ENCODE measurements at places on chromosomes 16 and 17.

GRCh38 chr17:55758171-55758570 lies 7.3 kb downstream of the PCTP start:
- no peak for DNase-seq

DNA sequence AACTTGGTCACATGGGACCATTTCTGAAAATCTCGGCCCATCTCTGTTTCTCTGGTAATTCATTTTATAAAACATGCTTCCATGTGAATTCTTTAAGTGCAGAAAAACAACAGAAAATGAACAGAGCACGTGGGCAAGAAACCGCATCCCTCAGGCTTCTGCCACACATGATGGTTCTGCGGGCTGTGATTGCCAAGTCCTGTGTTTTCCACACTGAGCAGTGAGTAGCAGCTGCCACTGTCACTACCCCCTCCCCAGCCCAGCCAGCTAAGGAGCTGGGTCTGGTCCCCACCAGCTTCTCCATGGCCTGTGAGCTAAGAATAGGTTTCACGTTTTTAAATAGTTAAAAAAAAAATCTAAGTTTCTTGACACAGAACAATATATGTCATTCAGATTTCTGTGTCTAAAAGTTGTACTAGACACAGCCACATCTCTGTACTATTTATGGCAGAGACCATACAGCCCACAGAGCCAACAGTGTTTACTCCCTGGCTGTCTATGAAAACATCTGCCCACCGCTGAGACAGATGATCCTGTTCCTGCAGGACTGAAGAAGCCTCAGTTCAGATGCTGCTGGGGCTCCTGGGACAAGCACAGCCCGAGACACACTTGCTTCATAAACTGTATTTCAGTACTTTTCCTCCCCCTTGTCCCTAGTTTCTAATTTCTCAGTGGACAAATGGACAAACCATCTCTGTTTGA lies 41.5 kb downstream of the USP22 start:
- no peak for DNase-seq

DNA sequence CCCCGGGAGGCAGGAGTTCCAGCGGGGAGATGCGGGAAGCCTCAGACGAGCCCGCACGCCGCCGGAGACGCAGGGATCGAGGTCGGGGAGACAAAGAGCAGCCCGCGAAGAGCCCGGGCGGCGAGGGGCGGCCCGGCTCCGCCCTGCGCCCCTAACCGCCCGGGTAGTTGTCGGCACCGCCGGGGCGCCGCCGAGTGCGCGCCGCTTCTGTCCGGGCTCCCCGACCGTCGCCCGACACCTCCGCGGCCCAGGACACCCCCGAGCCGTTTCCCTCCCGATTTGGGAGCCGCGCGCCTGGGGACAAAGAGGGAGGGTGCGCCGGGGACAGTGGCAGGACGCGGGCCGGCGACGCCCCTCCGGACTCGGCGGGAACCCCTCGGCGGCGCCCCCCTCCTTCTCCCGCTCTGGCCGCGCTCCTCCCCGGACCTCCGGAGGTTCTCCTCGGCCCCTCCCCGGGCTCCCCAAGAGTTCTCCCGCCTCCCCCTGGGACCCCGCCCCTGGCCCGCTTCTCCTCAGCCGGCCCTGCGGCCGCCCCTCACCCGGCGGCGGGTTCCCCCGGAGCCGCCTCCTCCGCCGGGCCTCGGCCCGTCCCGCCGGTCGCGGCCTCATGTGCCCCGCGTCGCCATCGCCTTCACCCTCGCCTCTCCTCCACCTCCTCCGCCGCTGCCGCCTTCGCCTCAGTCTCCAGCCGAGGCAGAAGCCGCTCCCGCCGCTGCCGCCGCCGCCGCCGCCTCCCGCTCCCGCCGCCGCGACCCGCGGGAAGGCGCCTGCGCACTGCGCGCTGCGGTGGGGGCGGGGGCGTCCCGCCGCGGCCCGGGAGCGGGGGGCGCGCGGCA lies at the start of gene GJC1:
Gene GJC1 (minus strand): TSS at position 765 of the 836 bp plus-strand sequence. CDS start 24,470 bp downstream, outside the sequence.
- DNase-seq, result peak; percentile 34

DNA sequence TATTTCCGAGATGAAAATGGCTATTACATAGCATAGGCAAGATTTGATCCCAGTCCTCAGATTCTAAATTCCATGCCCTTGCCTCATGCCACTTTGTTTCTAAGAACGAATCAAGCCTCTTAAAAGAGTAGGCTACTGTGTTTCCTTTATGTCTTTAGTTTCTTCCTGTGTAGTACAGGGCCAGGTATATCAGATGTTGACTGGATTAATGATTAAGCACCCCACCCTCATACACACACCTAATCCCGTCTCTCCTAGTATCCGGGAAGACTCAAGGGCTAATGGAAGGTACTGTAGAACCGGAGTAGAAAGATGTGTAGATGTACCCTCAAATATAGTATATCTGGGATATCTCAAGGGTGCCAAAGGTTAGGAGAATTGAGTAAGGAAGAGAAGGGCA lies 6.7 kb downstream of the TOM1L1 start:
- DNase-seq, result no peak

GRCh38 chr16:80404847-80405246 lies 135.9 kb upstream of the DYNLRB2 start:
- DNase-seq, result no peak

DNA sequence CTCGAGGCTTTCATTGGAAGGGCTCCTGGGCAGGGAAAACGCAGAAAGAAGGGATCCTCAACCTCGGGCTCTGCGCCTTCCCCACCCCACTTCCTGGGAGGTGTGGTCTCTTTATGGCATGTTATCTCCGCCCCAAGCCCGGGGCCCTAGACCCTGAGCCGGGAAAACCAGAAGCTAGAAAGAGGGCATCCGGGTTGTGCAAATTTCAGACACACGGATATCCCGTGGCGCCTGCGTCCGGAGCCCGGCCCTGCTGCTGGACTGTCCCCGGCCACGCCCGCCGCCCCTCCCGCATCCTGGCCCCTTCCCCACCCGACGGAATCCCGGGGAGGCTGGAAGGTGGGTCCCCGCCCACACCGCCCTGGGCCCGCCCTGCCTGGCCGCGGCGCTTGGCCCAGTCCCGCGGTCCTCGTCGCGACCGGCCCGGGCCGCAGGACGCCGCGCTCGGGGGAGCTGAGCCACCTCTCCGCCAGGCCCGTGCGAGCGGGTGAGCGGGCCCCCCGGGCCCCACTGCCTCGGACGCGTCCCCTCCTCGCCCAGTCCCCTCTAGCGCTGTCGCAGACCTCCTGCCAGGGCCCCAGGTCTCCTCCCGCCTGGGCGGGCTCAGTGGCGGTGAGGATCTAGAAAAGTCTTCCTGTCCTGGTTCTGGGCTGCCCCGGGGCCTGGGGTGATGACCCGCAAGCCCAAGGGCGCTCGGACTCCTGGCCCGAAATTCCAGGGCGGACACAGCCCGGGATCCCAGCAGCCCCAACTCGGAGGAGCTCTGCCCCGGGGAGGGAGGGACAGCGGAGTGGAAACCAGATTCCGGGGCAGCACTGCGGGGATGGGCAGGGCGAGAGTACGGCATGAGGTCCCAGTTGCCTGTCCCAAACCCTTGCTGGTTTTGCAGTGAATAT lies at the start of gene SLC16A5:
Gene SLC16A5 (plus strand): TSS at position 397 of the 896 bp plus-strand sequence. CDS start 5,683 bp downstream, outside the sequence.
- peak; percentile 71 for DNase-seq

DNA sequence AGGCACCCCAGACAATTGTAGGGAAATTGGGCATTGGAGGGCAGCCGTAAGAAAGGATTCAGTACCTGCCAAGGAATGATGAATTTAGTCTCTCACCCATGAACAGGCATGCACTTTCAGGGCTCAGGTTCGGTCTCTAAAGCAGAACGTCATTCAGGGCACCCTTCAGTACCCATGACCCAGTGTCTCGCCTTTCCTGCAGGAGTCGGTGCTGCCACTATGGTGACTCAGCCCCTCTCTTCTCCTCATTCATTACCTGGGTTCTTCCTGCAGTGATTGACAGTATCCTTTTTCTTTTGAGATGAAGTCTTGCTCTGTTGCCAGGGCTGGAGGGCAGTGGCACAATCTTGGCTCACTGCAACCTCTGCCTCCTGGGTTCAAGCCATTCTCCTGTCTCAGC lies 8.4 kb downstream of the SOST start:
- DNase-seq, result no peak
